NCI-H226 (cell line): ENCODE measurements at places on chromosomes 5 and 9.

DNA sequence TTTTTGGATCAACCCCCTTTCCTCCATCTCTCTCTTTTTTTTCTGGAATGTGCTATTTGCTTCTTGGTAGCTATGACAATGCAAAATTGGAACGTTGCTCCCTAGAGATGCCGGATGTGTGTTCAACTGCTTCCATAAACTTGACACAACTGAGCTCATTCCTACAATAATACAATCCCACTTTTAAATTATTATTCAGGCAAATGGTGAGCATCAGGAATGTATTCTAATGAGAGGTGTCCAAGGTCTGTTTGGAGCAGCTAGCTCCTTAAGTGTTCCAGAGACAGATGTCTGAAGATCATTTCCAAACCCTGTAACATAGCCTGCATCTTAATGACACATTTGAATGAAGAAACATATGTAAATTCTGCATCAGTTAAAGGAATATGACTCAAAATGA lies 518.4 kb downstream of the TAF11L14 start:
- no peak for DNase-seq

DNA sequence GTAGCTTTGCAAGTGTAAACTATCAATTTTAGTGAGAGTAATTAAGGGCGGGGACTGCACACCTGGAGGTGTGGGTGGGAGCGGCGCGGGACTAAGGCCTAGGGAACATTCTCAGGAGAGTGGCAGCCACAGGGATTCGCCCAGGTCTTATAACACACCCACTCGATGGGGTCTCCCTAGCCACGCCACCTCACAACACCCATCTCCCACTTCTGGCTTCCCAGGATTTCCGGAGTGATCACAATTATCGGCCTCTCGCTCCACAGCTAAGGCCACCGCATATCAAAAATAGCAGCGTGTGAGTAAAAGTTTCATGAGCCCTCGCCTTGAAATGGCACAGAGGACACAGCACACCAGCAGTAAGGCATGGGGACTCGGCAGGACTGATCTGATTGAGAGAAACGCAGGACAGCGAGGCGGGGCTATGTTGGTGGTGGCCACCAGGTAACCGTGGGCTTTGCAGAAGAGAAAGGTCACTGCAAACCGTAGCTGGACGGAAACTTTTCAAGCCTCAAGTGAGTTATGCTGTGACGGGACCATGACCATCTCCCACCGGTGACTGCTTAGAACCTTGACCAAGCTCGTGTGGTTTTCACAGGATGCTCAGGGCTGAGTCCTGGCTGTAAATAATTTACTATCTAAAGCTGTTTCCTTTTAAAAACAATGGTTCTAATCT lies 1.1 kb upstream of the LPAR1 start:
- DNase-seq, result no peak

GRCh38 chr9:14428781-14429230 lies 114.9 kb upstream of the NFIB start:
- peak; percentile 53 for DNase-seq

DNA sequence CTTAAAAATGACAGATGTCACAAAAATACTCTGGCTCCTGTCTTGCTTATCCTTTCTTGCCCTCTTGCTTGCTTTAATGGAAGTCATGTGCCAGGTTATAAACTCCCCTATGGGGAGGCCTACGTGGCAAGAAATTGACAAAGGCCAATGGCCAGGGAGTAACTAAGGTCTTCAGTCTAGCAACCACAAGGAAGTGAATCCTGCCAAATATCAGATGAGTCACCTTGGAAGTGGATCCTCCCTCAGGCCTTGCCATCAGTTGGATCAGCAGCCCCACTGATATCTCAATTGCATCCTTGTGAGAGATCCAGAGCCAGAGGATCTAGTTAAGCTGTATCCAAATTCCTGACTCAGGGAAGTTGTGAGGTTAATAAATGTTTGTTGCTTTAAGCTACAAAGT lies 82.8 kb downstream of the CAAP1 start:
- DNase-seq, result peak; percentile 43

GRCh38 chr9:96491079-96491879 lies 41.3 kb downstream of the HABP4 start:
- no peak for DNase-seq

- DNase-seq, result peak; percentile 30
Observed at GRCh38 chr5:59746241-59746765, 147.2 kb downstream of the PDE4D start.

DNA sequence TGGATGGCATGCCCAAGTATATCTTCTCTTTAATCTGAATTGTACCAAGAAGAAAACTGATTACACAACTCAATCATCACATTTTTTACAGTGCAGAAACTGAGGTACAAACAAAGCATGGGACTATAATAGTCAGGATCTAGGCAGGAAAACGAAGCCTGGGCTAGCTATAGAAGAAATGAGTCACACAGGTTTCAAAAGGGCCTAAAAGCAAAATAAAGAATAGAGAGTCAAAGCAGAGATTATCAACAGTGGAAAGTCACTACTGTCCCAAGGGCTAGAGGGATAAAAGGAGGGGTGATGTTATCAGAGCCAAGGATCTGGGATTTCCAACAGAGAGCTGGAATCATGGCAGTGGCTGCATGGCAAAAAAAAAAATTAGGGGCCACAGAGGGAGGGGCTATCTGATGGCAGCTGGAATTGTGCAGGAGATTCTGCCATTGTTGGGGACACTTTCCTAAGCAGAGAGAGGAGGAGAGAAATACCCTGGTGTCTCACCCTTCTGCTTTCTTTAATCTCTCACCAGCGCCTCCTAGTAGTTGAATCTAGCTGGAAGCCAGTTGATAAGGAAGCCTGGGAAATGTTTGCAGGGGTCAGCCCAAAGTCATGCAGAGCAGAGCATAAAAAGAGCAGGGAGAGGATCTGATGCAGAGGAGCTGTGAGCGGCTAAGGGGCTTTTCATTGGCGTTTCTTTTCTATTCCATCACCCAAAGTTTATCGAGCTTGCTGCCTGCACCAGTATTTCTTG lies 343.2 kb downstream of the ACTL7B start:
- DNase-seq, result no peak

- DNase-seq, result no peak
Observed at GRCh38 chr5:10743951-10744350, 17.1 kb downstream of the DAP start.

DNA sequence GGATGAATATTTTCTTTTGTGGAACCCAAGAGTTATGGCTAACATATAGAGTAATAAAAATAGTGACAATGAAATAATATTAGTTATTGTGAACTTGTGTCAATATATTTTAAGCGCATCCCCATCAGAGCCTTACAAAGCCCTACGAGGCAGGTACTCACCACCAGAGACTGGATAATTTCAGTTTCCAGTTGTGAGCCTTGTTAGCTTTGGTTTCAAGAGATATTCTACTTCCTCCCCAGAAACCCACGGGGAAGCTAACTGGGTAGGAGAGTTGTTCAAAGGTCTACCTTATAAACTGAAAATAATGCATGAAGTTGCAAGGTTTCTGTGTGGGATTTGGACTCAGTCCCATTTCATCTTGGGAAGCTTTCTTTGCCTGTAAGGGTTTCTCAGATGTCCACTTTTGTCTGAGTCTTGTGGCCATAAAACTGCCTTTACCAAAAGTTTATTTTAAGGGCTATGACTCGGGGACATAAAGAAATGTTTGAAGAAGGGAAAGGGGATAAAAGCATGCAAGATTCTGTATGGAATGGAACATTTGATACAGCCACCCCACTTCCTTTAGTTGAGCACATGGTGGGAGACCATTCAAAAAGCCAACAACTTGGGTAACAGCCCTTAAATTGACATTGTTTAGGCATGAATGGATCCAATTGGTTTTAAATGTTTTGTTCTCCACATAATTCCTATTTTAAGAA lies 57.4 kb upstream of the ANKRD55 start:
- DNase-seq, result no peak

DNA sequence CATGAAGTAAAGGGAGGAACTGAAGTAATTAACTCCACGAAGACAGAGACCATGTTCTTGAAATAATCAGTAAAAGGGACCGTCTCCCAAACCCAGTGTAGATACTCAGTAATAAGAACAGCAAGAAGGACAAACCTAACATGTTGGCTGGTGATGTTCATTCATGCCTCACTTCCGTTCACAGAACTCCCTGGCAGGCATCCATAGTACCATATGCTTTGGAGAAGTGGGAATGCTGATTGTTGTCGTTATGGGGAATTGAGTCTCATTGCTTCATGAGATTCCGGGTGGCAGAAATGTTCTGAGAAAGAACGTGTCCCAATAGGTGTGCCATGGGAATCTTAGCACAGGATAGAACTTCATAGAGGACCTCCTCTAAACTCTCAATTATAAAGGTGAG lies 452.3 kb downstream of the ZSWIM6 start:
- DNase-seq, result no peak

GRCh38 chr9:25964239-25964638 lies 286.0 kb upstream of the TUSC1 start:
- peak; percentile 44 for DNase-seq

GRCh38 chr9:3732077-3733038 lies 206.6 kb upstream of the RFX3 start:
- DNase-seq, result peak; percentile 71

DNA sequence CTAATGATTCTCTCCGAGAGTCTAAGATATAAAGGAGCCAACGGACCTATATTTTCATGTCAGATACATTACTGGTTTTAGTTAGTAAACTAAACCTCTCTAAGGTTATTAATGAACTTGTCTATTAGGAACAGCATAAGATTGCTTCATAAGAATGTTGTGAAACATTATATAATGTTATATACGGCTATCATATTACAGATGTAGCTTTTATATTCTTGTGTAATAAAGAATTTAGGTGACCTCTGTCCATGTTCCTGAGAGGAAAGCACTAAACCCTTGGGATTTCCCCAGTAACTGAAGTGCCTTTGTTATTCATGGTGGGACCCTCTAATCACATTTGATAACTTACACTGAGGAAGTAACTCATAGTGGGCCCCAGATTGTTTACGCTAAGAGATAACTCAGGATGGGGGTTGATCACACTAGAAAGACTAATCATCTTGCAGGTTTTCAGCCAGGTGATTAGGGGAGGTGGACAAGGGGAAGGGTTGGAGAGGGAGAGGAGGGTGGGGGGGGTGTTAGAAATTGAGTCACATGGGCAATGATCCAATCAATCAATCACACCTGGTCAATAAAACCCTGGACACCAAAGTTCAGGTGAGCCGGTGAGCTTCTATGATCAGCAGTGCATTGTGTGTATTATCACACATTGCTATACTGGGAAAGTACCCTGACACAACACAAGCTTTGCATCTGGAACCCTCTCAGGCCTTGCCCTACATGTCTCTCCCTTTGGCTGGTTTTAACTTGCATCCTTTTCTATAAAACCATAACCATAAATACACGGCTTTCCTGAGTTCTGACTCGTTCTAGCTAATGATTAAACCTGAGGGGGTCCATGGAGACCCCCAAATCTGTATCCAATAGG lies 25.8 kb downstream of the ECPAS start:
- DNase-seq, result no peak

DNA sequence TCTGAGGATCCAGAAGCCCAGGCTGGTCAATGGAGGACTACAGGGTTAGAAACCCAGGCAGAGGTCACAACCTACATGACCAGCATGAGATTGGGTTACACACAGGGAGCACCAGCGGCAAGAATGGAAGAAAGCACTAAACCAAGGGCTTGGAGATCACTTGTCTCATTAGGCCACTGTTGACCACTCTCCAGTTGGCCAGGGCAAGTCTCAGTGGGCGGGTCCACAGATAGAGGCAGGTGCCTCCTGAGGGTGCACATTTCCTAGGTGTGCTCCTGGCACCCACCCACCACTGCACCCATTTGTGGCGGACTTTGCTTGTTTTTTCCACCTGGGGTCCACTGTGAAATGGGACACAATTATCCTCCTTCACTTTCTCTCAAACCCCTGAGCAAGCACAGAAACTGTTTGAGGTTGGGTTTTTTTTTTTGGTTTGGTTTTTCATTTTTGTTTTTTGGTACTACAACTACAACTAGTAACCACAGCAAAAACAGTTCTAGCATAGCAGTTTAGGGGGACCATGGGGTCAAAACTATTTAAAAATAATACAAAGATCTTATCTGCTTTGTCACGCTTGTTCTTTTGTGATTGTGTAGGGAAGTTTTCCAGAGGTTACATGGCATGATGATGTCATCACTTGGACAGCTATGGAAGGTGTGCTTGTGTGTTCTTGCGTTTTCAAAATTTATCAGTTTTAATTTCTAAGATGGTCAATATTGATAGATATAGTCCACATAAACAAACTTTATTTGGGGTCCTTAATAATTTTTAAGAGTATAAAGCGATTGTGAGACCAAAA lies 6.1 kb downstream of the NPR2 start:
- no peak for DNase-seq

DNA sequence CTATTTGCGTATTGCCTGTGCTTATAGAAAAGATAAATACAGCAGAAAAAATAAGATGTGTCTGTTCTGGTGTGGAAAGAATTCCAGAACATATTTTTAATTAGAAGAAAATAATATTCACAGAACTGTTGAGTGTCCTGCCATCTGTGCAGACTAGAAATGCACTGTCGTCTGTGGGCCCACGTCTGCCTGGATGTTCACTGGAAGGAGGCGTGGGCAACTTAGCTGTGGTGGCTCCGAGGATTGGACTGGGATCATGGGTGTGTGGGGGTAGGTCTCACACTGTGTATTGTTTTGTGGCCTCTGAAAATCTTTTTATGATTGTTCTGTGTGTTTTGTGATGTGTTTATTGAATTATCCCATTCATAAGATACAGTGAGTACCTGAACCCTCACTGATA lies 126.0 kb upstream of the CACNA1B start:
- DNase-seq, result no peak

DNA sequence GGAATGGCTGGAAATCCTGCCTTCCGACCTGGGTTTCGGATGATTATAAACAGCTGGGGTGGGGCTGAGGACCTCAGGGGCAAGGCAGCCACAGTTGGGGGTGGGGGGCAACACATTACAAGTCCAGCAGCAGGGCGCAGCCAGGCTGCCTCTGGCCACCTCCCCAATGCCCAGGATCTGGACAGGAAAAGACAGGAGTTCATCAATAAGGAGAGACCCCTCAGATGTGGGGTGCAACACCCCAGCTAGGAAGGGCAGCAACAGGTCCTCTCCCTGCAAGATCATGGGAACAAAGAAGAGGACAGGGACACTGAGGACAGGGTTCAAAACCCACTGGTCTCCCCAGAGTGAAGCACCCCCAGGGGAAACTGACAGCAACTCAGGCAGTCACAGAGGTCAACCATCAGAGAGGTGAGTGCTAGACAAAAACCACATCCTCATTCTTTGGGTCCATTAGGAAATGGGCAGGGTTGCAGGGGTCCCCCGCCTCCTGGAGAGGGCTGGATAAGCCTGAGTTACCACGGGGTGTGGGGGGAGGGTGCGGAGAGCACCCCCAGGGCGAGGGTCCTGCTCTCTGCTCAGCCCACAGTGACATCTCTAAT lies 33.5 kb downstream of the SEMA4D start:
- no peak for DNase-seq

- peak; percentile 48 for DNase-seq
Observed at GRCh38 chr9:35748858-35749514, at the start of the genes GBA2 and RGP1. GBA2 (minus strand) TSS chr9:35749228; CDS start chr9:35748704, 524 bp downstream. RGP1 (plus strand) TSS chr9:35749287; CDS start chr9:35749756, 469 bp downstream.
